ENCODE measurements at places on chromosomes 6 and 20.

GRCh38 chr6:148535976-148536375, 193.3 kb downstream of the SASH1 start:
- DNase-seq: no peak

- DNase-seq: no peak
These were observed 771 bp upstream of the PPP1R3G start for GRCh38 chr6:5084360-5084780.

DNA sequence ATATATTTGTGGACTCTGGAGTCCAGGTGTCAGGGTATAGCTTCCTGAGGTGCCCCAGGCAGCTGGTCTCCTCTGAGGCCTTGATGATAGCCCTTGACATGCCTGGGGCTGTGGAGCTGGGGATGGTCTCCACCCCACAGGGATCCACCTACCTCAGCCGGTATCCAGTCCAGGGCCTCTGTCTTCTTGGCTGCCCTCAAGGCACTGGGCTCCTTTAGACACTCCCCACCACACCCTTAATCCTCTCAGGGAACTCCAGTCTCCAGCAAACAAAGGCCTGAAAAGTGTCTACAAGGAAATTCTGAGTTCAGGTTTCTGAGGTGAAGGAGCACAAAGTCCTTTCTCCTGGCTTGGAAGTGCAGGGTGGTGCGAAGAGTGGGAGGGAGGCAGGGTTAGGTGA, 44.6 kb upstream of the DDR1 start:
- DNase-seq: no peak

- DNase-seq: no peak
These were observed 27.1 kb upstream of the FBXO9 start for GRCh38 chr6:53038141-53038540.

- peak; percentile 61 for DNase-seq
These were observed 210.0 kb upstream of the SNX9 start for GRCh38 chr6:157613011-157613522.
